ENCODE measurements at places on chromosomes 4 and X.

DNA sequence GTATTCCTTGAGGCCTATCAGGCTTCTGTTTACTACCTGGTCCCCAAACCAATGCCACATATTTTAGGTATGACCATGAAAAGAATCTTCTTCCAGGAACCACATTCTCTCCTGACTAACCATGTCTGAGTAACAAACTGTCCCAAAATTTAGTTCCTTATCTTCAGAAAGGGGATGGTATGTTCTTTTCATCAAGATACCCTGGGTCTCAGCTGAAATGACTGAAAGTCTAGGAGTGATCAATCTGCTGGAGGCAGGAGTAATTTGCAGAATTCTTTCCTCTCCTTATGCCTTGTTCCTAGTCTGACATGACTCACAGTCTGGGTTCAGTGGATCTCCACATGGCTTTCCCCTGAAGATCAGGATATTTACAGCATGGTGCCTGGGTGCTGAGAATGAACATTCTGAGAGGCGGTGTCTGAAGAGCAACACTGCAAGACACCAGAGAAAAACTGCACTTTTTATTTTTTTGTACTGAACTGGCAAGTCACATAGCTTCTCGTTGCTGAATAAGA lies 665.5 kb downstream of the TLL1 start:
- DNase-seq = no peak

DNA sequence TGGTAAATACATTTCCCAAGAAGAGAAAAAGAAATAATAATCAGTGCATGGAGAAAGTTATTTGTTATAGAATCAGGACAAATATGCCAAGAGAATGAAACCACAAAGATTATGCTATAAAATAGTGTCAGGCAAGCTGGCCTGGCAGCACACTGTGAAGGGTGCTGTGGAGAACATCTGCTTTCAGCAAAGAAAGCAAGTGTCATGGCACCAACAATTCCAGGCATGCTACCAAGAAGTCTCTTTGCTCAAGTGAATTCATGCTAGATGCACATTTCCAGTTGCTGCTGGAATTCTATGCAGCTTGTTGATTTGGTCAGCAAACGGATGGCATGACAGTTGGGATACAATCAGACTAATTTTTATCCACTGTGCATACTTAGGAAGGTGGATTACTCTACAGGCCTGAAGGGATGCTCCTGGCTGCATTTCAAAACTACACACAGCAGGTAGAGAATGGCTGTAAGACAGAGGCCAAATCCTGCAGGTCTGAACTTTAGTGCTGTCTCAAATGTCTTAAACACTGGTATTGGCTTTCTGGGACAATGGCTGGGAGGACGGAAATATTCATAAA lies 154.6 kb upstream of the FAT1 start:
- DNase-seq = peak; percentile 89

DNA sequence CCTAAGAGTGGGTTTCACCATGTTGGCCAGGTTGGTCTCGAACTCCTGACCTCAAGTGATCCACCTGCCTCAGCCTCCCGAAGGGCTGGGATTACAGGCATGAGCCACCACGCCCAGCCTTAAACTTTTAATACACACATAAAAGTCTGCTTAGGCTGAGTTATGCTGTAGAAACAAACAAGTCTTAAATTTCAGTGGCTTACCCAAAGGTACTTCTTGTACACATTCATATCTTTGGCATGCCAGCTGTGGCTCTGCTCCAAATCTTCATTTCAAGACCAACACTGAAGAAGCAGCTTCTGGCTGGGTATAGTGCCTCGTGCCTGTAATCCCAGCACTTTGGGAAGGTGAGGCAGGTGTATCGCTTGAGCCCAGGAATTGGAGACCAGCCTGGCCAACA lies 80.3 kb downstream of the PPEF2 start:
- peak; percentile 58 for DNase-seq

DNA sequence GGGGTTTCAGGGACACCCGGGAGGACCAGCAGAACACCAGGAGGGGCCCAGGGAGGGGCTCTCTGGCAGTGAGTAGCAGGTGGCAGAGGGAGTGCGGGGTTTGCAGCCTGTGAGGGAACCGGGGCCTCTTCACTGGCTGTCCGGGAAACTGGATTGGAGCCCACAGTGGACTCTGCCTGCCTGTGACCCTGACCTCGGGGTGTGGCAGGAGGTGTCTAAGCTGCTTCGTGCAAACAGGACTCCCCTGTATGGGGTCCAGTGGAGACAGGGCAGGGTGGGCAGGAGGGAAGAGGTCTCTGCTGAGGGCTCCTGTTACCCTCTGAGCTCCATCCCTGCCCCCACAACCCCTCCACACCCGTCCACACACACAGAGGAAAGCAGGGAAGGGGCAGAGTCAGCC lies 50.1 kb downstream of the FAM53A start:
- DNase-seq = no peak

- DNase-seq = no peak
These were observed 55.3 kb downstream of the TMEM131L start for GRCh38 chr4:153521478-153521877.

DNA sequence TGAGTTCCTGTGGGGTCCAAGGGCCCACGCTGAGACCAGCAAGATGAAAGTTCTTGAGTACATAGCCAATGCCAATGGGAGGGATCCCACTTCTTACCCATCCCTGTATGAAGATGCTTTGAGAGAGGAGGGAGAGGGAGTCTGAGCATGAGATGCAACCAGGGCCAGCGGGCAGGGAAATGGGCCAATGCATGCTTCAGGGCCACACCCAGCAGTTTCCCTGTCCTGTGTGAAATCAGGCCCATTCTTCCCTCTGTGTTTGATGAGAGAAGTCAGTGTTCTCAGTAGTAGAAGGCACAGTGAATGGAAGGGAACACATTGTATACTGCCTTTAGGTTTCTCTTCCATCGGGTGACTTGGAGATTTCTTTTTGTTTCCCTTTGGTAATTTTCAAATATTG lies 4.8 kb downstream of the MAGEA11 start:
- DNase-seq = no peak

DNA sequence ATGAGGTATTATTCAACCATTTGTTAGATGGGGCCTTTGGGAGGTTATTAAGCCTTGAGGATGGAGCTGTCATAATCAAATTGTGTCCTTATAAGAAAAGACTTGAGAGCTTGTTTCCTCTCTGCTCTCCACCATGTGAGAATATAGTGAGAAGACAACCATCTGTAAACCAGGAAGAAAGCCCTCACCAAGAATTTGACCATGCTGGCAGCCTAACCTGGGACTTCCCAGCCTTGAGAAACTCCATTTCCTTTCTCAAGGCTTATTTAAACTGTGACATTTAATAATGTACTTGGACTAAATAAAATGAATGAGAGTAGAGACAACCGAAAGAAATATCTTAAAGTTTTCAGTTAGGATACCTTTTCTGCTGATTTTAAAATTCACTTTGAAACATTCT lies 83.7 kb upstream of the GC start:
- no peak for DNase-seq

All from AG10803 (cell line).